Thymus (tissue), 14 donors: ENCODE measurements at places on chromosomes 6 and 20.

- DNase-seq: peak; percentile 5
Measured at GRCh38 chr6:50815436-50816114, 3.1 kb upstream of the TFAP2B start.

DNA sequence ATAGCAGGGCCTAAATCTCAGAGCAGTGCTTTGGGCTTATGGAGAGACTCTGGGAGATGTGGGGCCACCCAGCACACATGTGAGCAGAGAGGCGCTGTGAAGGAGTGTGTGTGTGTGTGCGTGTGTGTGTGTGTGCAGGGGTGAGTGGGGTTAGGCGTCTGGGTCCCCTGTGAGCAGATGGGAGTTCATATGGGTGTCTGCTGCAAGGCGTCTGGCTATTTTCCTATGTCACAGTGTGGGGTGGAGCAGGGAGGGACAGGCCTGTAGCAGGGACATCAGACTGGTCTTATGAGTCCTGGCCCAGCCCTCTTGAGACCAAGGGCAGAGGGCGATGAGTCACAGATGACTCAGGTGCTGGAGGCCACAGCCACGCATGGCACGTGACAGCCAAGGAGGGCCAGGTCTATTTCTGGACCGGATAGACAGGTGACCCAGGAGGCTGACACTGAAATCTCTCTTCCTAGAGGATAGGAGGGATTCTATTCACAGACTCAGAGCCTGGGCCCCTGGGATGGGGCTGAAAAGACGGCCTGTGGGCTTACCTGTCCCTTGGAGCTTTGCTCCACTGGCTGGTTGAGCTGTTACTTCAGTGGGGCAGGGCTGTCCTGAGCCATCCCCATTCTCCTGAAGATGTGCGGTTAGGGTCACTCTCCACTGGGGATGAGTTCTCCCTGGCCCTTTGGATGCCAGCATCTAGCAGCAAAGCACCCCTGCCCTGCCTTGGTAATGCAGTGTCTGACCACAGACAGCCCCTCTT, 28.9 kb downstream of the VEGFA start:
- DNase-seq: no peak

- no peak for DNase-seq
Measured at GRCh38 chr20:34452281-34452982, 63.8 kb upstream of the DYNLRB1 start.

GRCh38 chr6:89161326-89162046, 15.6 kb downstream of the PM20D2 start:
- no peak for DNase-seq

GRCh38 chr6:44892579-44892978, 435.6 kb upstream of the RUNX2 start:
- DNase-seq: no peak
